Kasumi-1 (cell line): ENCODE measurements at places on chromosomes 6 and 20.

GRCh38 chr6:163986313-163986712, 571.8 kb downstream of the QKI start:
- DNase-seq = no peak

DNA sequence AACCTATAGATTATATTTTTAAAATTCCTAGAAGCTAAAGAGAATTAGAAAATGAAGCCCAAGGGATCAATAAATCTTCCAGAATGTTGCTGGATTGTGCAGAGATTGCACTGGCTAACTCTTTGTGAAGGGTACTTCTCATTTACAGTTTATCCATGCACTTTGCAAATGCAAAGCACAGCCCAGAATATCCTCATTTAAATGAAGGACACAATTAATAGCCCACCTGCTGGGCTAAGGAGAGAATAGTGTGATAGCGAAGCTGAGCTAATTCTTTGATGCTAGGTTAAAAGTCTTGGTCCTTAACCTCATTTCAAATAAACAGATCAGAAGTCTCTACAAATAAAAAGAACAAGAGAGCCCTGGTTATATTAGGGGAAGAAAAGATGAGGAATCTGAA, 72.5 kb downstream of the SMPDL3A start:
- no peak for DNase-seq

DNA sequence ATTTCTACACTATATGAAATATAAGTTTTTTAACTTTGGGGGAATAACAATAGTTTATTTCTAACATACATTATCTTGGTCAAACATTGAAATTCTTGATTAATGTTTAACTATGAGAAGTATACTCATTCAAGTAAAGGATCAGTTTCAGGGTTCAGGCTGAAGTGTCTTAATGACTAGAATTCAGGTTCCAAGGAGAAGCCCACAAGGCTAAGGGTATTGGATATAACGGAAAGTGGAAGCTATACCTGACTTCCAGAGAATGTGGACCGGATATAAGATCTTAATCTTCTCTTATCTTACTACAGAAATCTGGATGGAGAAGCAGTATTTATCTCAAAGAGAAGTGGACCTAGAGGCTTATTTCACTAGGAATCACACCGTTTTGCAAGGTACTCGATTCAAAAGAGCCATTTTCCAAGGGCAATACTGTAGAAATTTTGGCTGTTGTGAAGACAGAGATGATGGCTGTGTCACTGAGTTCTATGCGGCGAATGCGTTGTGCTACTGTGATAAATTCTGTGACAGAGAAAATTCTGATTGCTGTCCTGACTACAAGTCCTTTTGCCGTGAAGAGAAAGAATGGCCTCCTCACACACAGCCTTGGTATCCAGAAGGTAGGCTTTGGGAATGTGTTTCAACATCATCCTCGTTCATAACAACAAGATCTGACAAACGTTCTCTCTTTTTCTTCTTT, at the start of gene TINAG:
Gene TINAG (plus strand): TSS at position 153 of the 697 bp plus-strand sequence. CDS start 110 bp downstream, at position 263.
- DNase-seq = no peak

DNA sequence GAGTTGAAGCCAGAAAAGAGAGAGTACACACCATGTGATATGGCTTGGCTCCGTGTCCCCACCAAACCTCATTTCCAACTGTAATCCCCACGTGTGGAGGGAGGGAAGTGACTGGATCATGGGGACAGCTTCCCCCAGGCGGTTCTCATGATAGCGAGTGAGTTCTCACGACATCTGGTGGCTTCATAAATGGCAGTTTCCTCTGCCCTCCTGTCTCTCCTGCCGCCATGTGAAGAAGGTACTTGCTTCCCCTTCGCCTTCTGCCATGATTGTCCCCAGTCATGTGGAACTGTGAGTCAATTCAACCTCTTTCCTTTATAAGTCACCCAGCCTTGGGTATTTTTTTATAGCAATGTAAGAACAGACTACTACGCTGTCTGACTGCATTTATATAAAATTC, 40.3 kb downstream of the TAF4 start:
- peak; percentile 50 for DNase-seq

DNA sequence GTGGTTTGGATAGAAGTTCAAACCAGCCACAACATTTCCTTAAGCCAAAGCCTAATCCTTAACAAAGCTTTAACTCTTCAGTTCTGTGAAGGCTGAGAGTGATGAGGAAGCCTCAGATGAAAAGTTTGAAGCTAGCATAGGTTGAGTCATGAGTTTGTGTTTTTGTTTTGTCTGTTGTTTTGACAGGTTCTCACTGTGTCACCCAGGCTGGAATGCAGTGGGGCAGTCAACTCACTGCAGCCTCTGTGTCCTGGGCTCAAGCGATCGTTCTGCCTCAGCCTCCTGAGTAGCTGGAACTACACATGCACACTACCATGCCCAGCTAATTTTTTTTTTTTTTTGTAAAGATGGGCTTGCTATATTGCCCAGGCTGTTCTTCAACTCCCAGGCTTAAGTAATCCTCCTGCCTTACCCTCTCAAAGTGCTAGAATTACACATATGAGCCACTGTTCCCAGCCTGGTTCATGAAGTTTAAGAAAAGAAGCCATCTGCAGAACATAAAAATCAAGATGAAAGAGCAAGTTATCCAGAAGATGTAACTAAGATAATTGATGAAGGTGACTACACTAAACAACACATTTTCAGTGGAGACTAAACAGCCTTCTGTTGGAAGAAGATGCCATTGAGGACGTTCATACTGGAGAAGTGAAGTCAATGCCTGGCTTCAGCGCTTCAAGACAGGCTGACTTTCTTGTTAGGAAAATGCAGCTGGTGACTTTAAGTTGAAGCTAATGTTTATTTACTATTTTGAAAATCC, 96.2 kb downstream of the SMAP1 start:
- DNase-seq = no peak

DNA sequence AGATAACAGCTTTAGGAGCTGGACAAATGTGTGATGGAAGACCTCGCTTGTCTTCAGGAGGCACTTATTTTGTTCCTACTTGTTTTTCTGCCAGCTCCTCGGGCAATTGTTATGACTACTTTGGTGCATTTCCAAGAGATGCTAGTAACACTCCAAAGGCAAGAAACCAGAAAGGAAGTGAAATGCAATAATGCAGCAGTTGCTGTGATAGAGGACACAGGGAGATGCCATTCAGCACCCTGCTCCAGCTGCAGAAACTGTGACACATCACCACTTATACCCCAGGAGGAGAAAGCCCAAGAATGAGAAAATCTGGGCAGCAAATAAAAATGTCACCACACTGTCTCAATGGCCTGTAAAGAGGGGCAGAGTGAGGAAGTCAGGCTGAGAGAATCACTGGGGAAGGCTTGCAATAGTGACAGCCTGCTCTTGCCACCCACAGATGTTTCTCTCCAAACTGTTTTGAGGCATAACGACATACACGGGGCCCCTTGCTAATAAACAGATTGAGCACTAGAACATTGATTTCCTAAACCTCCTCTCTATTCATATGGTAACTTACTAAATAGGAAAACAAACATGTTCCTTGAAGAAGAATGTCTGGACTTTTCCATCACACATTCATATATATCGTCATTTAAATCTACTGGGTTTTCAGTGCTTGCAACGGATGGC, 231.0 kb upstream of the PRND start:
- no peak for DNase-seq

DNA sequence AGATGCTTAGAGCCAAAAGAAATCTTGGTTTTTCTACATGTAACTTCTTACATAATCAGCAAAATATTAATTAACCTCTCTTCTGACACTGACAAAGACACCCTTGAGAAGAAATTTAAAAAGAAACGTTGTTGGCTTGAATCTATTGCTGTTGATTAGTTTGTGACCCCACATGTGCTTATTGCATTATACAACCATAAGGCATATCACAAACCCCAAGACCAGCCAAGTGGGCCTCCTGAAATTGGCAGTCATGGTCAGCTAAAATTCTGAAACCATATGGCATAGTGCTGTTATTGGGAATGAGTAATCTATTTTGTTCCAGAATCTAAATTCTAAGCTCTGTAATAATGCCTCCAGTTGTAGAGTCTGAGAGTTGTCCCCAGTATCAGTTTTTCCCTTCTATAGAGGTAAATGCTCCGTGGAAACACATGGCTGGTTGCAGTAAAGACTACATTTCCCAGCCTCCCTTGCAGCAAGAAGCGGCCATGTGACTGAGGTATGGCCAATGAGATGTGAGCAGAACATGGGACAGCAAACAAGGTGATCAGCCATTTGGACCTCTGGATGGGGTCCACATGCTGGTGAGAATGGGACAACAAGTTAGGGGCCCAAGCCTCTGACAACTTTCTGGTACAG, 42.3 kb upstream of the PTPN1 start:
- DNase-seq = peak; percentile 52

GRCh38 chr6:166839569-166839968, 116.8 kb downstream of the RNASET2 start:
- no peak for DNase-seq

GRCh38 chr6:53172468-53172803, 23.8 kb upstream of the GCM1 start:
- DNase-seq = no peak

- peak; percentile 36 for DNase-seq
These were observed 24.4 kb downstream of the DNAH8 start for GRCh38 chr6:38739532-38739931.

- peak; percentile 24 for DNase-seq
These were observed 146.9 kb downstream of the MACROD2 start for GRCh38 chr20:14142171-14142570.

- peak; percentile 14 for DNase-seq
These were observed 66.7 kb upstream of the FYN start for GRCh38 chr6:111939902-111940301.

DNA sequence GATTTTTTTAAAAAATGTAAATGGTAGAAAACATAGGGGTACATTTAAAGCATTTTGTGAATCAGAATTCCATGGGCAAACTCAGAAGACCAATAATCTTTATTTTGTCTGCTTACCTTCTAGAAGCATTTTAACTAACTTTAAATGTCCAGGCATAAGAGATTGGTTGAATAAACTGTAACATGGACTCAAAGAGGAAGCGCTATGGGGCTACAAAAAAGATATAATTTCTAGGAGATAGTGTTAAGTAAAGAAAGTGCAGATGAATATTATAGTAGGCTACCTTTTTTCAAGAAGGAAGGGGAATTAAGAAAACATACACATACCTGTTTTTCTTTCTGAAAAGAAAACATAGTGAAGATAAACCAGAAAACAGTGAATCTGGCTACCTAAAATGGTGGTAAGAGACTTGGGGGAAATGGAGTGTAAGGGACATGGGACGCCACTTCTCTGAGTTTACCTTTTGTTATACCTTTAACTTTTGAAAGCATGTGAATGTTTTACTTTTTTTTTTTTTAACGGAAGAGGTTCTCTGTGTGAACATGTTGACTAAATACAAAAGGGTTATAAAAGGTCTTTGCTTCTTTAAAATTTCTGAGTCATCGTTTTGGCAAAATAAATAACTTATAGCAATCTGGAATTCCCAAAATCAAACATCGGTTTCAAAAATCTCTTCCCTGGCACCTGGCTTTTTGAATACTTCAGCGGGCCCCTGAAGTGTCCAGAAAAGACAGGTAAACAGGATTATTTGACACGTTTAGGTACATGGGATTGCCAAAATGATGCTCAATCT, 133.4 kb downstream of the OR2B2 start:
- DNase-seq = no peak

- DNase-seq = no peak
These were observed 975.8 kb upstream of the DEFB115 start for GRCh38 chr20:30281584-30282197.

GRCh38 chr6:149484733-149485700, at the start of gene ZC3H12D:
ZC3H12D (minus strand) TSS chr6:149485014; CDS start chr6:149474543, 10,471 bp downstream.
- no peak for DNase-seq

DNA sequence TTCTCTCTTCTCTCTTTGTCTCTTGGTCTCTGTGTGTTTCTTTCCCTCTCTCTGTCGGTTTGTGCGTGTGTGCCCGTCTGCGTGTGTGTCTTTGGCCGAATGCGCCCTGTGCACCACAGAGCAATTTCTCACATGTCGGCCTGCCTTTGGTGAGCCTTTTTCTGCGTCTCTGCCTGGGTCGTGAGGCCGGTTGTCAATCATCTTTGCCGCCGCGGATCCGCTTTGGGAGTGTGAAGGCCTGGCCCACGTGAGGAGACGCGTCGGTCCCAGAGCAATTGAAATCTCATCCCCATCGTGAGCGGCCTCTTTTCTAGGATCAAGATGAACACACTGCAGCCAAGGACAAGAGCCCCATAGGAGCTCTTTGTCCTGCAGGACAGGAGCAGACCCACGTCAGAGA, 580.7 kb upstream of the ZNF337 start:
- DNase-seq = no peak
